ENCODE measurements at places on chromosomes 16 and 17. TPM values are rescaled to one million over a fixed set of nuclear protein-coding genes. Genes with fewer than 3 reads are reported as not detected.

Gene GDPD1
- total RNA-seq, result 3.0 TPM

Gene EPOP
- total RNA-seq, result 2.8 TPM

Gene TTC19
- 46.4 TPM for total RNA-seq

Gene MNT
- 15.6 TPM for total RNA-seq

Gene KRTAP16-1
- not detected for total RNA-seq

DNA sequence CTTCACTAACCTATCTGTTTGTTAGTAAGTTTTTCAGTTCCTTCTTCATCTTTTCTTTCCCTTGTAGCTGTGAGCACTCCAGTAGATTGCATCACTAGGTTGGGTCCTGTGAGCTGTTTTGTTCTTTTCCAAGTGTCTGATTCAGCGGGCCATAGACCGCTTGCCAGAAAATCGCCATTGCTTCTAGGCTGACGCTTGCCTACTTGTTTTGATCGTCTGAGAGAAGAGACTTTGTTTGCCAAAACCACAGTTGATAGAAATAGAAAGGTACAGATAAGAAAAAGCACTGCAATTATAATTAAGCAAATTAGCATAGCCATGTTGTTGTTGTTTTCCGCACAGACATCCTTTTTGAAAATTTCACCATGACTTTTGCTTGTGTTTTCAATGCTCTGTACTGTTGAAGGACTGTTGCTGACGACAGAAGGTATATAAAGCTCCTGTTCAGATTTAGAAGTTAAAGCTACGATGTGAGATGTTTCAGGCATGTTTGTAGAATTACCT is 3.1 kb downstream of the EVI2A start:
- no peak for DNase-seq

- DNase-seq, result no peak
Observed at GRCh38 chr17:57338257-57338914, 82.1 kb downstream of the MSI2 start.

DNA sequence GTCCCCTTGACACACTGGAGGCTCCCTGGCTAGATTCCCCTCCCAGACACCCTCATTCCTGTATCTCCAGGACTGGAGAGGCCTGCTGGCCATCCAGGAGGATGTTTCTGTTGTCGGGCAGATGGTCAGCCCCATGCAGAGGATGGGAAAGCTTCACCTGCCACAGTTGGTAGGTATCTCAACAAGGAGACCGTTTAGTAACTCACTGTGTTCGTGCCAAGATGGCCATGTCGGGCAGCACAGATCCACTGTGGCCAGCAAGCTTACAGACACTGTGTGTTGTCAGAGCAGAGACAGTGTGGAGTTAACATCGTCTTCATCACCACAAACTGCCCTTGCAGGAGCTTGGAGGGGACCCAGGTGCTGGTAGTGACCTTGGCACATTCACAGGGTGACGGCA is 390.9 kb downstream of the SEC14L1 start:
- DNase-seq, result no peak

DNA sequence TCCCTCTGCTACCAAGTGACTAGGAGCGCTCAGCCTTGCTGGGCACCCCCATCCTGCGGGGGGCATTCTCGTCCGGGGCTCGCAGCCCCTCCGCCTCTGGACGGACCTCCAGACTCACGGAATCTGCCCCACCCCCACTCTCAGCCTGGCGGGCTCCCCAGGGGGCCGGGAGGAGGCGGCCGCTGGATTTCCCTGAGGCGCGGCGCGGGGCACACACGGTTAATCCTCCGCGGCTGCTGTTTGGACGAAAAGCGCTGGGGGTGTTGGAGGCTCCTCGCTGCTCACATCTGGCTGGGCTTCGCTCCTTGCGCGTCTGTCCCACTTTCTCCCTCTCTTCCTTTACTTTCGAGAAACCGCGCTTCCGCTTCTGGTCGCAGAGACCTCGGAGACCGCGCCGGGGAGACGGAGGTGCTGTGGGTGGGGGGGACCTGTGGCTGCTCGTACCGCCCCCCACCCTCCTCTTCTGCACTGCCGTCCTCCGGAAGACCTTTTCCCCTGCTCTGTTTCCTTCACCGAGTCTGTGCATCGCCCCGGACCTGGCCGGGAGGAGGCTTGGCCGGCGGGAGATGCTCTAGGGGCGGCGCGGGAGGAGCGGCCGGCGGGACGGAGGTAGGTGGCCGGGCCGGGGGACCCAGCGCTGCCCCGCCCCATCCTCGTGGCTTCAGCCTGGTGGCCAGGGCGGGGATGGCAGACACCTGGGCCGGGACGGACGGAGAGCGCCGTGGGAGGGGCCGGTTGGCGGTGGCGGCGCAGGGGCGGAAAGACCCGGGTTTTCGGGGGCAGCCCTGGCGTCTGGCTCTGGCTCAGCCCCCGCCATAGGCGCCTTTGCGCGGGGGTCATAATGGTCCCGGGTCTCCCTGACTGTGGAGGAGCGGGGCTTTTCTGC is at the start of gene C1QTNF1:
Gene C1QTNF1, plus strand, starts transcription at position 284 of the 886 bp plus-strand sequence. CDS start 19,800 bp downstream, outside the sequence.
- DNase-seq, result no peak

GRCh38 chr16:48487287-48487686 is 102.1 kb upstream of the SIAH1 start:
- no peak for DNase-seq

- DNase-seq, result no peak
Observed at GRCh38 chr17:81009136-81009535, 17.5 kb downstream of the CHMP6 start.

DNA sequence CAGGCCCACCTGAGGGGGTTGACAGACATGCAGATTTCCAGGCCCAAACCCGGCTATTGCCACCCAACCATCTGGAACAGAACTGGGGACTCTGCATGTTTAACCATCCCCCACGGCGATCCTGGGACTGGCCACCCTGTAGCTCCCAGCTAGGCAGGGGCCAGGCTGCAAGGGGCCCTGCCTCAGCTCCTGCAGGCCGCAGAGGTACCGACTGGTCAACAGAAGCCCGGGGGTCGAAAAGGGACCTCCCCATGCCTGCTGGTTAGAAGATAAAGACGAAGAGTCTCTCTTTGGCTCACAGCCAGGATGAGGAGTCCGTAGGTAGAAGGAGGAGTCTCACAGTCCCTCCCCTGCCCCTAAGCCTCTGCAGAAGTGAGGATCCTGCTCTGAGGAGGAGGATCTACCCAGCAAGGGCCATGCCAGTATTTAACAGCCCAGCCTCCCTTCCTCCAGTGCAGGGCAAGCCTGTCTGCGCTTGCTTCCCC is 223.4 kb upstream of the TNRC6C start:
- no peak for DNase-seq

GRCh38 chr17:31416503-31416923 is 25.0 kb downstream of the RAB11FIP4 start:
- DNase-seq, result no peak

- no peak for DNase-seq
Observed at GRCh38 chr16:54694651-54695050, 236.0 kb upstream of the IRX5 start.

GRCh38 chr16:56936950-56937349 is 5.0 kb downstream of the HERPUD1 start:
- DNase-seq, result no peak

DNA sequence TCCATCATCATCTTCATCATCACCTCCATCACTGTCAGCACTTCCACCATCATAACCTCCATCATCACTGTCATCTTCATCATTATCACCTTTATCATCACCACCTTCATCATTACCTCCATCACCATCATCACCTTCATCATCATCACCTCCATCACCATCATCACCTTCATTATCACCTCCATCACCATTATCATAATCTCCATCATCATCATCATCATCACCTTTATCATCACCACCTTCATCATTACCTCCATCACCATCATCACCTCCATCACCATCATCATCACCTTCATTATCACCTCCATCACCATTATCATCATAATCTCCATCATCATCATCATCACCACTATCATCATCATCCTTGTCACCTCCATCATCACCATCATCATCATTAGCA is 309.7 kb downstream of the HAPSTR1 start:
- no peak for DNase-seq

GRCh38 chr17:44766409-44767038 is 7.7 kb downstream of the ADAM11 start:
- DNase-seq, result no peak

GRCh38 chr16:65781855-65782254 is 584.6 kb upstream of the CDH5 start:
- no peak for DNase-seq

DNA sequence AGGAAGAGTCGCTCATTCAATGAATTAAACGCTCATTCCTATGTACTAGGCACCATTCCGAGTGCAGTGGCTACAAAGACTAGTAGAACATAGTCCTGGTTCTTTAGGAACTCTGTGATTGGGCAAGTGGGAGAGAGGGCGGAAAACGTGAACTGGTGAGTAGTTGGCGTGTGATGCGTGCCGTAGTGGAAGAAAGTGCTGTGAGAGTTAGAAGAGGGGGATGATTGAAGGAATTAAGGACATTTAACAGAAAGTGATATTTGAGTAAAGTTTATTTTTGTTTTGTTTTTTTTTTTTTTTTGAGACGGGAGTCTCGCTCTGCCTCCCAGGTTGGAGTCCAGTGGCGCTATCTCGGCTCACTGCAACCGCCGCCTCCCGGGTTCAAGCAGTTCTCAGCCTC is 7.9 kb upstream of the SLFN14 start:
- DNase-seq, result no peak

DNA sequence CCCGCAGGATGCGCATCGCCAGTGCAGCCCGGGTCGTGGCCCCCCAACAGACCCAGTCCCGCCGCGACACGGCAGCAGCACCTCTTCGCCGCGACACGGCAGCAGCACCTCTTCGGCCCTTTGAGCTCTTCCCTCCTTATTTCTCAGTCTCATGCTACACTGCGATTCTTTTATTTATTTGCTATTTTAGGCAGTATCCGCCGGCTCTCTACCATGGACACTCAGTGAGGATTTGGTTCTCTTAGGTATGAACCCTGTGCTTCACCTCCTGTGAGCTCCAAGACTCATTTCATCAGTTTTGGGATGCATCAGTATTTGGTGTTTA is 8.3 kb upstream of the MAP2K3 start:
- no peak for DNase-seq

- no peak for DNase-seq
Observed at GRCh38 chr16:89730610-89731234, 9.4 kb downstream of the ZNF276 start.

DNA sequence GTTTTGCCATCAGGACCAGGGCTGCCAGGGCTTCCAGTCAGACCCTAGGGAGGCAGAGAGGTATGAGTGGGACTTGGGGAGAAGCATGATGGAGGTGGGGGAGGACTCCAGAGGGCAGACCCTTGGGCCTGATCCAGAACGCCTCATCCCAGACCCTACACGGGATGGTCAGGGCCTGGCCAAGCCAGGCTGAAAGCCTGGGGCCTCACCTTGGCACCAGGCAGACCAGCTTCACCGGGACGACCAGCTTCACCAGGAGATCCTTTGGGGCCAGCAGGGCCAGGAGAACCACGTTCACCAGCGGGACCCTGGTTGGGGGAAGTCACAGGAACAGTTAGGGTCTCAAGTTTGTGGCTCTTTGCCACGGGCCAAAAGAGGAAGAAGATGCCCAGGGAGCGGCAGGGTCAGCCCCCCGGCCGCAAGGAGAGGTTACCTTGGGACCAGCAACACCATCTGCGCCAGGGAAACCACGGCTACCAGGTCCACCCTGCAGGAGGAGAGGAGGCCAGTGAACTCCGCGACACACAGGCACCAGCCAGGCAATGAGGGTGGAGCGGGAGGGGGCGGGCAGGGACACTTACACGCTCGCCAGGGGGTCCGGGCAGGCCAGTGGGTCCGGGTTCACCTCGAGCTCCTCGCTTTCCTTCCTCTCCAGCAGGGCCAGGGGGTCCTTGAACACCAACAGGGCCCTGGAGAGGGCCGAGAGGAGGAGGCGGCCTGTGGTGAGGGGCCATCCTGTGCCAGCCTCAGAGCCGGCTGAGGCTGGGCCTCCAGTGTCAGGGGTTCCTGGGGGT is 7.1 kb downstream of the COL1A1 start:
- no peak for DNase-seq

DNA sequence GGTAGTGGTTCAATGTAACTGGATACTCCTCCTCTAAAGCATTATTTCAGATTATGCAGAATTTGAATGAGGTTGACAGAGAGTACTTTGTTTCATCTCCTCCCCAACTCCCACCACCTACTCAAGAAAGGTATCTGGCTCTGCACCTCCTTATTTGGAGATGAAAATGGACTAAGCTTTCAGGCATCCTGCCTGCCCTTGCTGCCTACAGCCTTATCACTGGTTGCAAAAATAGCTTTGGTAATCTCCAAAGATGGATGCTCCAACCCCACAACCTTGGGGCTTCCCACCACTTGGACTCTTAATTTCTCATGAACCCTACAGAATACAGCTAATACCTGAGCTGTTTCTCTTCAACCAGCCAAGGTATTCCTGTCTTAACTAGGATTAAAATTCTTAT is 45.3 kb upstream of the CORO6 start:
- DNase-seq, result no peak

- peak; percentile 18 for DNase-seq
Observed at GRCh38 chr16:14600164-14600563, 29.9 kb downstream of the PARN start.

DNA sequence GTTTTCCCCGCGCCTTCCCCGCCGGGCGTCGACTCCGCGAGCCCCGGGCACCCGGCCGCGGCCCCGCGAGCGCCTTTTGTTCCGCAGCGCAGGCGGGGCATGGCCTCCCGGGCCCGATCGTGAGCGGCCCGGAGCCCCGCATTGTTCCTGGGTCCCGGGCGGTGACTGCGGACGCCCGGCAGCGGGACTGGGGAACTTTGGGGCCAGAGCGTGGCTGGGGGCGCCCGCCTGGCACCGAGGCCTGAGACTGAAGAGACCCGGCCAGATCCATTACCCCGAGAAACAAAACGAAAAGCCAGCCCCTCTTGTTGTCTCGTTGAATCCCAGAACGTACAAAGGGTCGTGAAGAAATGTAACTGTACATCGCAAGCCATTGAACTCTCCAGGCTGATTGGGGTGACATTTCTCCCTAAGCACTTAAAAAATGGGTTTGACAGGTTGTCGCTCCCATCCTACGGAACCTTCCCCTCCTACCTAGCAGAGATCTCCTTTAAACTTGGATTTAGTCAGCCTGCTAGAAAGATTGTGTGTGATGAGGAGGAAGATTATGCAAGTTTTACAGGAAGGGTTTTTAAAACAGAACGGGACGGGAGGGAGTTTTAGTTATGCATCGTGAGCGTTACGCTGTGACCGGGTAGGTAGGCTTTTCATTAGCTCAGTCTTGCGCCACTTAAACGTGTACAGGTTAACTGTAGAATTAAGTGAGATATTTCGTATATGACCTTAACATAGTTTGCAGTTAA is 825 bp downstream of the METTL9 start:
- DNase-seq, result no peak

GRCh38 chr16:74954763-74955162 is 30.2 kb downstream of the WDR59 start:
- no peak for DNase-seq

DNA sequence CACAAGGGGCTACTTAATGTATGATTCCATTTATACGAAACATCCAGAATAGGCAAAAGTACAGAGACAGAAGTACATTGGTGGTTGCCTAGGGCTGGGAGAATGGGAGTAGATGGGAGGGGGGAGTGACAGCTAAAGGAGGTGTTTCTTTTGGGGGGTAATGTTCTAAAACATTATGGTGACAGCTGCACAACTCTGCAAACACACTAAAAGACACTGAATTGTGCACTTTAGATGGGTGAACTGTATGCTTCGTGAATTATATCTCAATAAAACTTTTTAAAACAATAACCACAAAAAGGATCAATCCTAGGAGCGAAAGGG is 661 bp downstream of the LYRM9 start:
- DNase-seq, result no peak

Measured in glomerular endothelial cell (primary cell).